Esophagus mucosa (tissue), 1 donor: ENCODE measurements at places on chromosomes 1 and 21. TPM values are rescaled to one million over a fixed set of nuclear protein-coding genes. Genes with fewer than 3 reads are reported as not detected.
A peak's percentile ranks its signal among the peaks of the same experiment; 100 is the strongest.

GRCh38 chr21:31725202-31725839, 6.6 kb downstream of the SCAF4 start:
- ATAC-seq = no peak

The CD244 gene
- total RNA-seq = 0.56 TPM

The LCE1C gene
- total RNA-seq = 1.00 TPM

The NKAIN1 gene
- 0.92 TPM for total RNA-seq

GRCh38 chr1:21524686-21525339, 15.6 kb downstream of the ALPL start:
- no peak for ATAC-seq

The SLAMF9 gene
- total RNA-seq = 0.28 TPM

GRCh38 chr1:184903111-184903692, 71.1 kb downstream of the NIBAN1 start:
- no peak for ATAC-seq

DNA sequence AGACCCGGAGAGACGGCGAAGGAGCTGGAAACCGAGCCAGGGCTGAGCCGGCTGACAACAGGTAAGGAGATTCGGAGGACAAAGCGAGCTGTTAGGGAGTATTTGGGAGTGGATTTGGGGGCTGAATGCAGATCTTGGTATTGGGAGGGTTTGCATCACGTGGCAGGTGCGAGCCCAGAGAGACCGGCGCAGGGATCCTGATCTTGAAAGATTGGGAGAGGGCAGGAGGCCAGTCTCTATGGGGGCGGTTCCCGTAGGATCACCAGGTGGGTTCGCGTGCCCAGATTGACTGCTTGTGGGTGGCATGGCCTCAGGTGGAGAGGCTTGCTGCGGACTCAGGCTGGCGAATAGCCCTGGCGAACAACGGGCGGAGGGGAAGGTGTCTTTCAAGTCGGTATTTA, 204 bp downstream of the CIART start:
- ATAC-seq = peak; percentile 22

DNA sequence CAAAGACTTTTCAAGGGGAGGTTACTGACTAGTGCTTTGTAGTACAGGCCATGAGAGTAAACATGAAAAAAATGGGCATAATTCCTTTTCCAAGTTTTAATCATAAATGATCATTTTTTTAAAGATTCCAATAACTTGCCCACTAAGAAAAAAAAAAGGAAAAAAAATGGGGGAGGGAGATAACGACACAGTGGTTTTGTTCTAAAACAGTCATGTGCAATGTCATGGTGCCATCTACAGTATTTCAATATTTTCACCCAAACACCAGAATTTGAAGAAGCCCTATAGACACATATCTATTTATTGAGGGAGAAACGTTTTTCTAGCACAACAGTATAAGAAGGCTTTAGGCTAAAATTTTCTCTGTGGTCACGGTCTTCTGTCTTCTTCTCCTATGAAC, 250.2 kb downstream of the LTN1 start:
- no peak for ATAC-seq

The PRRX1 gene
- total RNA-seq = 2.9 TPM

DNA sequence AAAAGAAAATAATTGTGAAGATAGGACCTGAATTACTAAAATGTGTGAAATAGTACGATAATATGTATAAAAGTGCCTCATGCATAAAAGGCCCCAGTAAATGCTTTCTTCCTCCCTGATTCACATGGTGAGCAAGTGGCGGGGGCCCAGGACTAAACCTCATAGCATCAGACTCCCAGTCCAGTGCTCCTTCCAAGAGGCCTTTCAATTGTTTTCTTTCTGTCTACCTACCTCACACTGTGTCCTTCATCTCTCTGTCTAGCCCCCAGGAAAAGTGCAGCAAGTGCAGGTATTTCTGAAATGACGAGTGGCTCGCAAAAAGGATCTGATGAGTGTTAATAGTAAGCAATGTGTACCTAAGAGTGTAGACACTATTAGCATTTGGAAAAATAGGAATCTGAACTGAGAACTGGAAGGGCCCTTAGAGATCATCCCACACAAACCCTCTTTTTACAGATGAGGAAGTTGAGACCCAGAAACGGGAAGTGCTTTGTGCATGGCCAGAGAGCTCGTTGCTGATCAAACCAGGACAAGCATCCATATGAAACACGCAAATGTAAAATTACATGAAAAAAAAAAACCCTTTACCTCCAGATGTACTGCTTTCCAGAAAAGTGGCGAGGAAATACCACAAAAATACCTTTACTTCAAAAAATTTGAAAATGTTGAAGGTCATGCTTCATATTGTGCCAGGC, 118.2 kb upstream of the HOOK1 start:
- ATAC-seq = no peak

The OR2M4 gene
- not detected for total RNA-seq

DNA sequence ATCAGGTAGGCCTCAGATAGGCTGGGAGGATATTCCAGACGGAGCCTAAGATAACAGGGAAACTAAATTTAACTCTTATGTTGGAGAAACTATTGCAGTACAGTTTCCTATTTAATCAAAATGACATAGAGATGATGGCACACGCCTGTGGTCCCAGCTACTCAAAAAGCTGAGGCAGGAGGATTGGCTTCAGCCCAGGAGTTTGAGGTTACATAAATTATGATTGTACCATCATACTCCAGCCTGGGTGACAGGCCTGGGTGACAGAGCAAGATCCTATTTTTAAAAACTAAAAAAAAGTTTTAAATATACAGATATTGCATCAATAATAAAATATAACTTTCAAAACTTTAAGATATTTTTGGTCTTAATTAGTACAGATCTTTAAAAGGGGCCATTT, 25.2 kb upstream of the TAL1 start:
- no peak for ATAC-seq

The SELENBP1 gene
- 14.0 TPM for total RNA-seq

DNA sequence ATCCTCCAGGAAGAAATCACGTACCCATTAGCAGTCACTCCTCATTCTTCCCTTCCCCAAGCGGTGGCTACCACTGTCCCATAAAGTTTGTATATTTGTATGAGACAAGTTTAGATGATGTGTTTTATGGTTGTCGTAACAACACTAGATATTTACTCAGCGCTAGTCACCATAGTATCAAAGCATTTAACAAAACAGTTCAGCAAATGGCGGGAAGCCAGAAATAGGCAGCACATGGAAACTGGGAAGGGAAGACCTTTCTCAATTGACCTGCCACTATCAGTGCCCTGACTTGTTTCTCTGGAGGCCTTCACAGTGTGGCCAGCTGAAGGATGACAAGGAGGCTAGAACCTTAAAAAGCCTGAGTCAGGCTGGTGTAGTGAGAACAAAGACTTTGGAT, 31.1 kb downstream of the CNST start:
- ATAC-seq = peak; percentile 76

The S100A16 gene
- total RNA-seq = 1,290 TPM
